CD14-positive monocyte (primary cell): ENCODE measurements at places on chromosomes 1 and 21. TPM values are rescaled to one million over a fixed set of nuclear protein-coding genes. Genes with fewer than 3 reads are reported as not detected.

DNA sequence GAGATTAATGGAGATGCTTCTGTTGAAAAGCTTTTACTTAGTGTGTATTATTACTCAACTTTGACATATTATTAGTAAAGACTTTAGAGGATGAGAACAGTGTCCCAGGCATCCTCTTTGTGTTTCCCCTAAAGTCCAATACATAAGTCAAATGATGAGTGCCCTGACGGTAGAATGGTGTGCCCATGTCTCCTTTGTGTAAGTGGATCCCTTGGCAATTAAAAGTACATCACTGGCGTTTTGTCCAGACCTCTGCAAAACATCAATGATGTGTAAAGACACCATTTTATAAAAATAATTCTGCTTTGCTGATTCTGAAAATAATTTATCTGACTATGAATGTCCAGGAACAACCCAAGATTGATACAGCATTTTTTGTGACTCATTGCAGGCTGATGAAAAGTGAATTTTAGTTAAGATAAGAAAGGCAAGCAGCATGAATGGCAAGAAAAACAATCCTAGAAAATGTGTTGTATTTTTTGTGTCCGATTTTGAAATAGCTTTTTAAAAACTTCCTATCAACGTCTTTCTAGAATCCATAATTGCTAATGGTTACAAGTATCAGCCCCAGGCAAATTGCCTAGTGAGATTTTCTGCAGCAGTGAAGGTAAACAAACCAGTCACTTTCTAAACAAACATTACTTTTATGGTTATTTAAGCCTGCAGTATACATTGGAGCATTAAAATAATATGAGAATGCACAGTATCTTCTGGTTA is 251.5 kb downstream of the PTPRC start:
- peaks cover 22% of the 10 kb centered on the region for H3K36me3 ChIP-seq
- no peak overlapping the region for H3K27ac ChIP-seq
- no peak overlapping the region for H3K4me3 ChIP-seq
- no peaks in the 10 kb centered on the region for H3K27me3 ChIP-seq

DNA sequence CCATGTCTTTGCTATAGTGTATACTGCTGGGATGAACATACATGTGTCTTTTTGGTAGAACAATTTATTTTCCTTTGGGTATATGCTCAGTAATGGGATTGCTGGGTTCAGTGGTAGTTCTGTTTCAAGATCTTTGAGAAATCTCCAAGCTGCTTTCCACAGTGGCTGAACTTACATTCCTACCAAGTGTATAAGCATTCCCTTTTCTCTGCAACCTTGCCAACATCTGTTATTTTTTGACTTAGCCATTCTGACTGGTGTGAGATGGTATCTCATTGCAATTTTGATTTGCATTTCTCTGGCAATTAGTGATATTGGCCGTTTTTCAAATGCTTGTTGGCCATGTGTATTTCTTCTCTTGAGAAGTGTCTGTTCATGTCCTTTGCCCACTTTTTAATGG is 37.5 kb upstream of the ANGPTL1 start:
- H3K4me3 ChIP-seq = no peak overlapping the region
- no peaks in the 10 kb centered on the region for H3K27me3 ChIP-seq
- no peaks in the 10 kb centered on the region for H3K4me1 ChIP-seq
- DNase-seq = no peak
- H3K27ac ChIP-seq = no peak overlapping the region

DNA sequence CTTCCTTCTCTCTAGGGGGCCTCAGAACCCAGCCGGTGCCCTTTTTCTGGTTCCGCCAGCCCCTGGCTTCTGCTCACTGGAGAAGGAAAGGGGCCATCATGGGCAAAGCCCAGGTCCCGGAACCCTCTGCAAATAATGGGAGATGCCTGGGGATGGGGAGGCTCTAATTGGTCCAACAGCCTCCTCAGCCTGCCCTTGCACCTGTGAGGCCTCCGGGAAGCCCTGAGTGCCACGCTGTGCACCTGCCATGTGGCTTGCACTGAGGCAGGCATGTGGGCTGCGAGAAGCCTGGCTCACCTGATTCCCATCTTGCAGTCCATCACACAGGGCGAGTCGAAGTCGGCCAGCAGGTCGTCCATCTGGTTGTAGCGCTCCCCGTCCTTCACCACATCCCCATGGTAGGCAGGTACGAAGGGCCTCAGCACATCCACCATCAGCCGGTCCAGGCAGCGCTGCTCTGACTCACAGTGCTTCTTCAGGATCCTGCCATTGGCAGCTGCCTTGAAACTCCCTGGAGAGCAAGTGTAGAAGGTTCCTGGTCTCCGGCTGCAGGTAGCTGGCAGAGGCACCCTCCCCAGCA is 92.1 kb downstream of the ITPKB start:
- H3K4me3 ChIP-seq = no peak overlapping the region
- H3K27ac ChIP-seq = peak overlapping the region; percentile 23
- DNase-seq = no peak
- H3K4me1 ChIP-seq = peaks cover 34% of the 10 kb centered on the region
- H3K27me3 ChIP-seq = no peaks in the 10 kb centered on the region

- H3K27me3 ChIP-seq = no peaks in the 10 kb centered on the region
- H3K27ac ChIP-seq = peak overlapping the region; percentile 53
- no peak overlapping the region for H3K4me3 ChIP-seq
- H3K36me3 ChIP-seq = peaks cover 40% of the 10 kb centered on the region
- H3K4me1 ChIP-seq = peaks cover 19% of the 10 kb centered on the region
- no peak for DNase-seq
Observed at GRCh38 chr1:248842781-248843331, 4.8 kb downstream of the ZNF672 start.

DNA sequence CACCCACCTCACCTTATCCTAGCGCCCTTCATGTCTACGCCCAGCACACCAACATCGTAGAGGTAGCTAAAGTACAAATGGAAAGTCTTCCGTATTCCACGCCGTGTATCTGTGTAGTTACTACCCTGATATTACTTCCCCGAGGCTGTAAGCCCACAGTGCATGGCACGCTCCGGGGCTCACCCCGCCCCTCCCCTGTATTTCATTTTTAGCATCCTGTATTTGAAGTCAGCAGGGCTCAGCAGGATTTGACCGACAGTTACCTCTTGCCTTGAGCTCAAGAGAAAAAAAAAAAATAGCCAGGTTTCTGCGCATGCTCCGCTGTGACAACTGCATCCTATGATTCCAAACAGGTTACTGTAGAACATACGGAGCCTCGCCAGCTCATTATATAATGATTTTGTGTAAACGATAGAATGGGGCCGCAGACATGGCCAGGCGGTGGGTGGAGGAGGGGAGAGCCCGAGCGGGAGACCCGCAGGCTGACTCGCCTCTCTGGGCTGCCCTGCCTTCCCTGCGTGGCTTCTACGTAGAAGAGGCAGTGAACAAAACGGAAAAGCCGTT is 1.3 kb downstream of the ABCG1 start:
- peaks cover 33% of the 10 kb centered on the region for H3K4me1 ChIP-seq
- H3K4me3 ChIP-seq = peak overlapping the region; percentile 81
- DNase-seq = peak; percentile 95
- H3K27ac ChIP-seq = peak overlapping the region; percentile 89

DNA sequence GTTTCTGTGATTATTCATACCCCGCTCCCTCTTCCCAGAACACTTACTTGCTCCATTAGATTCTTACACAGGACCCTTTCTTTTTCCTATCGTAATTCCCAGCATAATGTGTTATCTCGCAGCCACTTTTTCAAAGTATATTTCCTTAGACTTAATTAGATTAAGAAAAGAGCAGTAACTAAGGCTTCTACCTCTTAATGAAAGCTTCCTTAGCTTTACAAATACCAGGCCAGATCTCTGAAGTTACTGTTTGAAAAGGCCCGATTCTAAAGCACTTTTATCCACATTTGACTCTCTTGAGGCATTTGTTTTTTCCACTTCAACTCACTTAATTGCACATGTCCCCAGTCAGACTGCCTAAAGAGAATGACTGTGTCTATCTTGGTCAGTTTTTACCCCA is 1264.3 kb upstream of the ADGRL2 start:
- H3K27me3 ChIP-seq = no peaks in the 10 kb centered on the region
- no peak for DNase-seq
- no peaks in the 10 kb centered on the region for H3K4me1 ChIP-seq
- no peak overlapping the region for H3K27ac ChIP-seq
- no peaks in the 10 kb centered on the region for H3K36me3 ChIP-seq

GJB3 gene
- polyA plus RNA-seq = not detected

ADAM30 gene
- polyA plus RNA-seq = not detected

ZRANB2 gene
- 22.9 TPM for polyA plus RNA-seq

CAP1 gene
- polyA plus RNA-seq = 941 TPM
